Thyroid gland (tissue), 4 donors: ENCODE measurements at places on chromosomes 1 and 21. TPM values are rescaled to one million over a fixed set of nuclear protein-coding genes. Genes with fewer than 3 reads are reported as not detected.
A peak's percentile ranks its signal among the peaks of the same experiment; 100 is the strongest.

FCRL1 gene
- not detected for total RNA-seq

CLCA4 gene
- not detected for total RNA-seq

LEFTY1 gene
- total RNA-seq = not detected

ADAMTSL4 gene
- total RNA-seq = 4.5 TPM

IKBKE gene
- 4.7 TPM for total RNA-seq

DESI2 gene
- total RNA-seq = 71.2 TPM

ESRRG gene
- 16.0 TPM for total RNA-seq

CLCA1 gene
- total RNA-seq = not detected

STIL gene
- total RNA-seq = 1.5 TPM

CFAP57 gene
- total RNA-seq = 3.2 TPM

HCRTR1 gene
- total RNA-seq = 5.6 TPM

OPRD1 gene
- not detected for total RNA-seq

DNA sequence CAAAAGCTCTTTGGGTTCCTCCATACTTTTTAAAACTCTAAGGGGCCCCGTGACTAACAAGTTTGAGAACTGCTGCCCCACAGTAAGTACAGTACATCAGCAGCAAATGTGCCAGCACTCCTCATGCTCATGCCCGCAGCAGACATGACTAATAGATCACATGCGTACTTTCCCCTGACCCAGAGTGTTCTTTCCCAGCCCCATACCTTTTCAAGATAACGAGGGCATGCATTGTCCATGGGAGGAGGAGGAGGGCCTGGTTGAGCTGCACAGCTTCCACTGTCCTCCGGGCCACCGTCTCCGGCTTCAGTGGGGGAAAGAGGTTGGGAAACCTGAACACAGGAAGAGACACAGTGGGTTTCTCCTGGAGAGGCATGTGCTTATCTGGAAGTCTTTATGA lies 45.5 kb downstream of the DHRS3 start:
- H3K36me3 ChIP-seq = peaks cover 81% of the 10 kb centered on the region
- H3K4me1 ChIP-seq = no peaks in the 10 kb centered on the region
- DNase-seq = no peak
- H3K4me3 ChIP-seq = no peak overlapping the region
- no peaks in the 10 kb centered on the region for H3K27me3 ChIP-seq
- peak overlapping the region; percentile 30 for H3K27ac ChIP-seq

DNA sequence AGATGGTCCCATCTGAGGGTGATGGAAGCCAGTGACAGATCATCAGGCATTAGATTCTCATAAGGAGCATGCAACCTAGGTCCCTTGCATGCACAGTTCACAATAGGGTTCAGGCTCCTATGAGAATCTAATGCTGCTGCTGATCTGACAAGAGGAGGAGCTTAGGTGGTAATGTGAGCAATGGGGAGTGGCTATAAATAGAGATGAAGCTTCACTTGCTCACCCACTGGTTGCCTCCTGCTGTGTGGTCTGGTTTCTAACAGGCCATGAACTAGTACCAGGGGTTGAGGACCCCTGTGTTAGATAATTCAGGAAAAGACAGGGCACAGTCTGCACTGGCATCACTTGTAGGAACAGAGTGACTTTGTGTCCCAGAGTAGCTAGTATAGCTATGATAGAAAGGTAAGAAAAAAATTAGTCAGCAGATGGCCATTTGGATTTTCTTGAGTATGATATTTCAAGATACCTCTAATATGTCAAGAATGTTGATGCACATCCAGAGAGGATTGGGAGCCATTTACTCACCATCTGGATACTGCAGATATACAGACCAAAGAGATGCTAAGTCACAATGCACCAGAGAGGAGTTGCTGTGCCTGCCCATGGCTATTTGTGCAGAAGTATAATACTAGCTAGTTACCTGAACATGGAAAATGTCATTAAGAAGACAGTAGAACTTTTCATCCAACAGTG lies 53.6 kb downstream of the ADCY10 start:
- no peak overlapping the region for H3K4me3 ChIP-seq
- H3K27me3 ChIP-seq = no peaks in the 10 kb centered on the region
- H3K27ac ChIP-seq = no peak overlapping the region
- no peak for DNase-seq

GRCh38 chr1:22835636-22836319 lies 125.1 kb downstream of the EPHB2 start:
- H3K4me1 ChIP-seq = no peaks in the 10 kb centered on the region
- H3K36me3 ChIP-seq = no peaks in the 10 kb centered on the region
- no peak for DNase-seq

DNA sequence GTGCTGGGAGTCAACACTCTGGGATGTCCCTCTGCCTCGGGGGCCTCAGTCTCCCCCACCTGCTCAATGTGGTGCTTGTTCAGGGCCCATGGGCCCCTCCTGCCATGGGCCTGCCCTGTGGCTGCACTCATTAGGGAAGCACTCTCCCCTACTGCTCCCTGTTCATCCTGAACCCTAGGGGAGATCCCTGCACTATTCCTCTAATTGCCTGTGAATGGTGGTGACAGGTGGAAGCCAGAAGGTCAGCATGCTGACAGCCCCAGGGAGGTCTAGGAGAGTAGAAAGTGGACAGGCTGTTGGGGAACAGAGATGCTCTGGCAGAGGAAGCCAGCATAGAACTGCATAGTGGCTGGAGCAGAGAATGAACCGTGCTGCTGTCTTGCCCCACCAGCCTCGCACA lies 217.6 kb downstream of the TRABD2B start:
- no peak for DNase-seq
- H3K4me3 ChIP-seq = no peak overlapping the region
- no peaks in the 10 kb centered on the region for H3K36me3 ChIP-seq
- no peak overlapping the region for H3K27ac ChIP-seq
- H3K4me1 ChIP-seq = peaks cover 12% of the 10 kb centered on the region

DNA sequence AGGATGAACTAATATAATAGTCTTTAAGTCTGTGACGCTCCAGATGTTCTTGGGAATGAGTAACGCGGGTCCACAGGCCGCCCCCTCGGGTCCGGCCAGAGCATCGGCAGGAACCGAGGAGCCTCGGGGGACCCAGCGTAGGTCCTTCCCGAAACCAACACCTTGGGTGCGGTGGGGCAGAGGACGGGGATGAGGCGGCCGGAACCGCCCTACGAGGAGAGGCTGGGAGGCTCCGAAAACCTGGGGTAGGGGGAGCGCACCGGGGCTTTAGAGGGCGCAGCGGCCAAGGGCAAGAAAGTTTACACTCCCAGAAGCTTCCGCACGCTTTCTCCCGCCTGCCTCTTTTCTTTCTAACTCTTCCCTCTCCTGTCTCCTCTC lies 7.1 kb downstream of the DMRTA2 start:
- no peak overlapping the region for H3K4me3 ChIP-seq
- H3K4me1 ChIP-seq = peaks cover 36% of the 10 kb centered on the region
- H3K27ac ChIP-seq = no peak overlapping the region
- no peaks in the 10 kb centered on the region for H3K36me3 ChIP-seq

- H3K4me3 ChIP-seq = no peak overlapping the region
- no peak for DNase-seq
- H3K27ac ChIP-seq = no peak overlapping the region
- H3K27me3 ChIP-seq = no peaks in the 10 kb centered on the region
Observed at GRCh38 chr1:204043680-204044079, 29.2 kb upstream of the SOX13 start.

- H3K27ac ChIP-seq = no peak overlapping the region
- H3K36me3 ChIP-seq = no peaks in the 10 kb centered on the region
- no peak overlapping the region for H3K4me3 ChIP-seq
- H3K27me3 ChIP-seq = no peaks in the 10 kb centered on the region
- H3K4me1 ChIP-seq = no peaks in the 10 kb centered on the region
- DNase-seq = no peak
Observed at GRCh38 chr21:45713613-45714012, 70.1 kb downstream of the PCBP3 start.

DNA sequence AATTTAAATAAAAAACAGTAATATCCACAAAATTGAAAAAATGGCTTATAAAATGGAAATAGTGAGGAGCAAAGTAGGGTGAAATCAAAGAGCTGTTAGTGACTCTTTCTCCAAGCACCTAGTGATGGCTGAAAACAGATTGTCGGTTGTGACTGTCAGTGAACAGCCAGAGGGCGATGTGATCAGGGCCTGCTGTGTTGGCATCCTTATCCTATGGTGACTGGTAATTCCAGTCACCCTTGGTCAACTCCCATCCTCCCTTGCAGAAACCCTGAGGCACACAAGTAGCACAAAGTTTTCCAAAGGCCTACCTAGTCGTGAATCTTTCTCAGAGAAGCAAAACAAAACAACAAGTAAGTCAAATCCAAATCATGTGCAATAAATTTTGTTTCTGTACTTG lies 599.8 kb upstream of the CXADR start:
- DNase-seq = no peak
- no peak overlapping the region for H3K27ac ChIP-seq
- H3K36me3 ChIP-seq = no peaks in the 10 kb centered on the region
- no peak overlapping the region for H3K4me3 ChIP-seq
- H3K4me1 ChIP-seq = peaks cover 17% of the 10 kb centered on the region
- H3K27me3 ChIP-seq = no peaks in the 10 kb centered on the region

GRCh38 chr21:40809673-40810197 lies 37.2 kb downstream of the DSCAM start:
- DNase-seq = no peak
- no peaks in the 10 kb centered on the region for H3K4me1 ChIP-seq
- H3K27ac ChIP-seq = no peak overlapping the region
- no peak overlapping the region for H3K4me3 ChIP-seq
- H3K27me3 ChIP-seq = no peaks in the 10 kb centered on the region
- H3K36me3 ChIP-seq = no peaks in the 10 kb centered on the region

DNA sequence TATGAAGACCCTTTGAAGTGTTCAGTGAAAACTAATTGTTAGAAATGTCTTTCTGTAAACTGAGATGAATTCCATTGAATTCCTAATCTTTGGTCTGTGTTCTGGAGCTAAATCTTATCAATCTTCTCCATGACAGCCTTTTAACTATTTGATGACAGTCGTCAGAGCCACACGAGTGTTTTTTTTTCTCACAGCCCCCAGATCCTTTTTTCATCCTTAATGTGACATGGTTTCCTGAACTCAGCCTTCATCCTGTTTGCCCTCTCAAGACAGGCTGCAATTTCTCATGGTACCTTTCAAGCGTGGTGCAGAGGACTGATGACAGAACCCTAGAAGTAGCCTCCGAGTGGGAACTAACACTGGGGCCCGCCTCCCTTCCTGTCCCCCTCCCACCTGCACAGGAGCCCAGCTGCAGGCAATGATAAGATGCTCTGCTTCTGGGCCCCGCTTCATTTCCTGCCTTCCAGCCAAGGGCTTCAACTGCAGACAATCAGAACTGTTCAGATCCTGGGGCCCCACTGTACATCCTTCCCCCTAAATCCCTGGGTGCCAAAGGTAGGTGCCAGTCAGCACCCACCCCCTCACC lies 114.6 kb upstream of the VAV3 start:
- no peak overlapping the region for H3K27ac ChIP-seq
- H3K4me3 ChIP-seq = no peak overlapping the region
- H3K36me3 ChIP-seq = no peaks in the 10 kb centered on the region
- no peaks in the 10 kb centered on the region for H3K4me1 ChIP-seq
- no peaks in the 10 kb centered on the region for H3K27me3 ChIP-seq

DNA sequence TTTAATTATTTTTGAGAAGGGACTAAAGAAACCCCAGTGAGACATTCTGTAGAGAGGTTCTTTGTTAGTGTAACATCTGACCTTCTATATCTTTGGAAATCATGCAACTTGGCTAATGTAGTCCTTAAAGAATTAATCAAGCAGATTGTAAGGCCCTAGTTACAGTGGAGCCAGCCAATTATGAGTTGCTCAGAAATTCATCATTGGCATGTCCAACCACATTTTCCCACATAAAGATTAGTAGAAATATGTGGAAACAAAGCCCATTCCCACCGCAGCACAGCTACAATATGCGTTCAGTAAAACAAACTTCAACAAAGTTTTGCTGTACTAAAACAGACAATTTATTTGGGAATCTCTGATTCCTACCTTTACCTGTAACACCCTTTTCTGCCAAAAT lies 27.8 kb downstream of the WNT2B start:
- H3K4me3 ChIP-seq = no peak overlapping the region
- H3K36me3 ChIP-seq = peaks cover 8% of the 10 kb centered on the region
- no peak overlapping the region for H3K27ac ChIP-seq
- no peaks in the 10 kb centered on the region for H3K27me3 ChIP-seq

GRCh38 chr1:180433873-180434272 lies 68.5 kb downstream of the ACBD6 start:
- no peaks in the 10 kb centered on the region for H3K36me3 ChIP-seq
- H3K4me1 ChIP-seq = no peaks in the 10 kb centered on the region
- no peak for DNase-seq
- no peaks in the 10 kb centered on the region for H3K27me3 ChIP-seq

- H3K27me3 ChIP-seq = no peaks in the 10 kb centered on the region
- no peak overlapping the region for H3K27ac ChIP-seq
- DNase-seq = no peak
- no peak overlapping the region for H3K4me3 ChIP-seq
Observed at GRCh38 chr1:93636712-93637111, 44.9 kb downstream of the BCAR3 start.

- no peak overlapping the region for H3K4me3 ChIP-seq
- H3K27me3 ChIP-seq = no peaks in the 10 kb centered on the region
- H3K36me3 ChIP-seq = no peaks in the 10 kb centered on the region
- no peak overlapping the region for H3K27ac ChIP-seq
Observed at GRCh38 chr1:98897479-98897878, 107.2 kb downstream of the PLPPR5 start.

DNA sequence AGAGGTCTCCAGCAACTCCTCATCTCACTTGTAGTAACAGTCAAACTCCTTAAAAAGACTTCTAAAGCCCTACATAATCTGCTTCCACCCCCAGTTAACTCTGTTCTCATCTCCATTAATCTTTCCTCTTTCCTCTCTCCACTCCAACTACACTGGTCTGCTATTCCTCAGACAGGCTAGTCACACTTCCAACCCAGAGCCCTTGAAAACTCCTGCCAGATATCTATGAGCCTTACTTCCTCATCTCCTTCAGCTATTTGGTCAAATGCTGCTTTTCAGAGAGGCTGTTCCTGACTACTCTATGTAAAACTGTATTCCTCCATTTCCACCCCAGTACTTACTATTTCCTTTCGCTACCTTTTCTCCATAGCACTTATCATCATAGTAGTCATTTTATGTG lies 24.4 kb downstream of the PCP4L1 start:
- H3K4me3 ChIP-seq = no peak overlapping the region
- H3K4me1 ChIP-seq = peaks cover 4% of the 10 kb centered on the region
- DNase-seq = no peak
- no peak overlapping the region for H3K27ac ChIP-seq
- H3K27me3 ChIP-seq = no peaks in the 10 kb centered on the region
- H3K36me3 ChIP-seq = no peaks in the 10 kb centered on the region

DNA sequence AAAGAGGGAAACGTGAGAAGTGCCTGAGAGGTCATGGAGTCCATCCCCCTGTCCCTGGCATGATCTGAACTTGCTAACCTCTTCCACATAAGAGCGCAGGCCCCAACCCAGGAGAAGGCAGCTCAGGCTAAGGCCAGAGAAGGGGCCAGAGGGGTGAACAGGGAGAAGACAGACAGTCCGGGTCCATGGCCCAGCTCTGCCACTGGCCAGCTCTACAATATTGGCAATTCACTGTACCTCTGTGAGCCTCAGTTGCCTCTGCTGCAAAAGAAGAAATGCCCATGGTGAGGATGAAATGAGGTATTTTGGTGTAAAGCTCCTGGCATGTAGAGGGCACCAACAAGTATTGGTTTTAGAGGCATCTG lies 72.3 kb downstream of the CAMK2N1 start:
- DNase-seq = no peak
- H3K27ac ChIP-seq = no peak overlapping the region
- H3K27me3 ChIP-seq = no peaks in the 10 kb centered on the region
- H3K4me1 ChIP-seq = no peaks in the 10 kb centered on the region
- H3K4me3 ChIP-seq = no peak overlapping the region

GRCh38 chr1:153527023-153527682 lies 8.6 kb downstream of the S100A6 start:
- no peak overlapping the region for H3K4me3 ChIP-seq
- peaks cover 18% of the 10 kb centered on the region for H3K4me1 ChIP-seq
- no peaks in the 10 kb centered on the region for H3K27me3 ChIP-seq
- no peaks in the 10 kb centered on the region for H3K36me3 ChIP-seq

GRCh38 chr1:77757603-77758002 lies 2.0 kb downstream of the USP33 start:
- no peak overlapping the region for H3K27ac ChIP-seq
- DNase-seq = no peak
- H3K4me1 ChIP-seq = peaks cover 7% of the 10 kb centered on the region
- H3K36me3 ChIP-seq = no peaks in the 10 kb centered on the region
